Right ventricle myocardium inferior (tissue), 1 donor: ENCODE measurements at places on chromosomes 11 and 22.

DNA sequence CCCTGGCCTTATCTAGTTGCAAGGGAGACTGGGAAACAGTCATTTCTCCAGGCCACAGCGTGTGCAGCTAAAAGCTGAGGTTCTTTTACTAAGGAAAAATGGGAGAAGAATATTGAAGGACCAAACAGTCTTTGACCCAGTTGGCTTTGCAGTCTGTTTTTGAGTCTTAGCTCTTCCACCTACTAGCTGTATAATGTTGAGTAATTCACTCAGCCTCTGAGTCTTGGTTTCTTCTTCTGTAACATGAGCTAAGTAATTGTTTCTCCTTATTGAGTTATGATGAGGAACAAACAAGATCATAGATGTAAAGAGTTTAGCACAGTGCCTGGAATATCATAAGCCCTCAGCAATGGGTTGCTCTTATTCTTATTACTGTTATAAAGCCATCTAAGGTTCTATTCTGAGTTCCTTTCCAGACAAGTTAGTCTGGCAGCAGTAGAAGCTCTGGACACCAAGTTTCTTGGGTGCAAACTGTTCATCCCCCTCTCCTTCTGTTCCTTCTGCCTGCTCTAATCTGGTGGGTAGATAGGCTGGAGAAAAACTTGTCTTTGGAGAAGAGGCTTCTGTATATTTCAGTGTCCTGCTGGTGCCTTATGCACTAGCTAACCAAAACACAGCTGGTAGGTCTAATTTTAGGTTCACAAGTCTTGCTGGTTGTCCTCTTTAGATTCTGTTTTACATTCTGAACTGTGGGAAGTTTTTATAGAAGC lies 13.5 kb downstream of the TRIM44 start:
- no peak for DNase-seq

DNA sequence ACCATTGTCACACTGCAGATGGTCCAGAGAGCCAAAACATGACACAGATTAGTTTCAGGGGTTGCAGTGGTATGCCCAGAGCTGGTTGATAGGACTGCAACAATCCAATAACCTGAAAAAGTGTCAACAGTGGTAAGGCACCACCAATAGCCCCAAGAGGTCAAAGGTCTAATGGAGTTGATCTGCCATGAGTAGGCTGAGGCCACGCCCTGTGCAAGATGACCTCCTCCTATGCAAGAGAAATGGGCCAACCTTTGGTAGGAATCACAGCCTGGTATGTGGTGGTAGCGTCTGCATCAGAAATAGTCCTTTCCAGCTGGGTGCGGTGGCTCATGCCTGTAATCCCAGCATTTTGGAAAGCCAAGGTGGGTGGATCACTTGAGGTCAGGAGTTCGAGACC lies 19.6 kb downstream of the GUCD1 start:
- no peak for DNase-seq

GRCh38 chr11:24181395-24182047 lies 315.3 kb upstream of the LUZP2 start:
- no peak for DNase-seq

DNA sequence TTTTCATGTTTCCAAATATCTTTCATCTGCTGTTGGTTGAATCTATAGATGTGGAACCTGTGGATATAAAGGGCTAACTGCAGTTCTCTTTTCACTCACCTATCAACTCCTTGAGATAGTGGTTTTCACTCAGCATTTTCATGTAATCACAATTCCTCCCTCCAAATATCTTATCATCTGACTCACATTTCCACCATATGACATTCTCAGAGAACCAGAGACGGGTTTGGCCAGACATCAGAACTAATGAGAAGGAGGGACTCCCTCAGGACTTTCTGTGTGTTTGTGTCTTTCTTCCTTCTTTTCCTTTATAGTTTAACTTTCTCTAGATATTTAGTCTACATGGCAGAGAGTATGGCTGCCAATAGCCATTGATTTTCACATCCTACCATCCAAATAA lies 134.8 kb upstream of the DDI1 start:
- DNase-seq = no peak

GRCh38 chr22:32202539-32203180 lies 2.2 kb downstream of the RFPL2 start:
- DNase-seq = no peak
